Metanephros (tissue), 2 donors: ENCODE measurements at places on chromosomes 4 and X. TPM values are rescaled to one million over a fixed set of nuclear protein-coding genes. Genes with fewer than 3 reads are reported as not detected.

MMRN1 gene
- 5.1 TPM for total RNA-seq

ADH7 gene
- total RNA-seq: not detected

ATP8A1 gene
- 33.2 TPM for total RNA-seq

CPEB2 gene
- 17.3 TPM for total RNA-seq

ZNF630 gene
- total RNA-seq: 3.4 TPM

SPIN3 gene
- total RNA-seq: 16.3 TPM

ZNF157 gene
- total RNA-seq: 0.70 TPM

PLAC8 gene
- total RNA-seq: 8.3 TPM

MBNL3 gene
- total RNA-seq: 36.6 TPM

CENPVL3 gene
- total RNA-seq: 0.70 TPM

ETNPPL gene
- total RNA-seq: not detected

SPACA5 gene
- not detected for total RNA-seq

ASB12 gene
- 5.5 TPM for total RNA-seq

AWAT2 gene
- not detected for total RNA-seq

RHOXF2 gene
- total RNA-seq: not detected

NUDT11 gene
- total RNA-seq: 7.1 TPM

DUX4 gene
- total RNA-seq: not detected

SHISA3 gene
- 60.1 TPM for total RNA-seq

GPR50 gene
- not detected for total RNA-seq

SORBS2 gene
- total RNA-seq: 61.0 TPM

TMSB15B gene
- 11.7 TPM for total RNA-seq

HTT gene
- 66.5 TPM for total RNA-seq

UCP1 gene
- not detected for total RNA-seq

PABPC1L2B gene
- total RNA-seq: not detected

ADH6 gene
- 8.8 TPM for total RNA-seq

NAA11 gene
- not detected for total RNA-seq

HHIP gene
- 1.6 TPM for total RNA-seq

CTBP1 gene
- 175 TPM for total RNA-seq

CLGN gene
- 0.47 TPM for total RNA-seq

NXT2 gene
- 14.8 TPM for total RNA-seq

ANOS1 gene
- total RNA-seq: 7.4 TPM

MAGEA9B gene
- not detected for total RNA-seq

C4orf50 gene
- total RNA-seq: 0.06 TPM

BMX gene
- total RNA-seq: 0.70 TPM

DUSP21 gene
- not detected for total RNA-seq

TMPRSS11B gene
- total RNA-seq: not detected

DMD gene
- total RNA-seq: 57.1 TPM

SOX3 gene
- total RNA-seq: not detected

ADAMTS3 gene
- total RNA-seq: 9.8 TPM

ODAPH gene
- 0.18 TPM for total RNA-seq

OTC gene
- not detected for total RNA-seq

LUZP4 gene
- not detected for total RNA-seq
